Hematopoietic multipotent progenitor cell treated with erythropoietin and hydrocortisone succinate and interleukin-3 and kit ligand, for 17 days (in vitro differentiated cells): ENCODE measurements at places on chromosomes 1 and 21.

DNA sequence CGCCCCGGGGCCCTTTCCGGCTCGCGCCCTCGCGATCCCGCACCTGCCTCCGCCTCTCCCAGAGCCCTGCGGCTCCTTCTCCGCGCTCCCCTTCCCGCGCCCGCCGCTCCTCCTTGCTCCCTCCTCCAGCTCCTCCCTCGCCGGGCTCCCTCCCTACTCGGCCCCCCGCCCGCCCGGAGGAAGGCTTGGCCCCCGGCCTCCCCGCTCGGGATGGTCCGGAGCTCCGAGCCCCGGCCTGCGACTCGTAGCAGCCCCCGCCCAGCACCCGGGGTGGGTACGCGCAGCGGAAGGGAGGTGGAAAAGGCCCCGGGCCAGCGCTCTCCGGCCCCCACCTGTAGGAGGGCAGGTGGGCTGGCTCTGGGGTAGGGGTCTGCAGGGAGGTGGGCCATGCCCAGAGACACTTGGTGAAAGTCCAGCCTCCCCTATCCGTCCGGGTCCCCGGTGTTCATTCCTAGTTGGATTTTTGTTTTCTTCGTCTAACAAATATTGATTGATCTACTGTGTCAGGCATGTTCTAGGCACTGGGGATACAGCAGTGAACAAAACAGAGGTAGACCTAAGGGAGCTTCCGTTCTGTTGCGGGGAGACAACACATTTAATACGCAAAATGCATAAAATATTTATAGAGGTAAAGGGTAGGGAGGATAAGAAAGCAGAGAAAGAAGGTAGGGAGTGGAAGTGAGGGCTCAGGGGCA is at the start of gene HTR1D:
Gene HTR1D, minus strand, starts transcription at position 82 of the 695 bp plus-strand sequence. CDS start 23,283 bp downstream, outside the sequence.
- DNase-seq = no peak

GRCh38 chr1:62110198-62110817 is 84.3 kb upstream of the L1TD1 start:
- DNase-seq = no peak

- no peak for DNase-seq
These were observed 28.8 kb downstream of the MEF2D start for GRCh38 chr1:156471496-156472490.

- DNase-seq = no peak
These were observed 9.8 kb downstream of the KCNN3 start for GRCh38 chr1:154860156-154860870.
